Liver (tissue), 10 donors: ENCODE measurements at places on chromosomes 6 and 20. TPM values are rescaled to one million over a fixed set of nuclear protein-coding genes. Genes with fewer than 3 reads are reported as not detected.

The SF3B5 gene
- 51.8 TPM for total RNA-seq

The JPH2 gene
- total RNA-seq: 1.3 TPM

The SLC32A1 gene
- total RNA-seq: not detected

The RAET1L gene
- total RNA-seq: not detected

The SLC12A5 gene
- total RNA-seq: 0.33 TPM

The SCUBE3 gene
- 0.08 TPM for total RNA-seq

The IPCEF1 gene
- total RNA-seq: 2.0 TPM

The OR2H1 gene
- total RNA-seq: not detected

DNA sequence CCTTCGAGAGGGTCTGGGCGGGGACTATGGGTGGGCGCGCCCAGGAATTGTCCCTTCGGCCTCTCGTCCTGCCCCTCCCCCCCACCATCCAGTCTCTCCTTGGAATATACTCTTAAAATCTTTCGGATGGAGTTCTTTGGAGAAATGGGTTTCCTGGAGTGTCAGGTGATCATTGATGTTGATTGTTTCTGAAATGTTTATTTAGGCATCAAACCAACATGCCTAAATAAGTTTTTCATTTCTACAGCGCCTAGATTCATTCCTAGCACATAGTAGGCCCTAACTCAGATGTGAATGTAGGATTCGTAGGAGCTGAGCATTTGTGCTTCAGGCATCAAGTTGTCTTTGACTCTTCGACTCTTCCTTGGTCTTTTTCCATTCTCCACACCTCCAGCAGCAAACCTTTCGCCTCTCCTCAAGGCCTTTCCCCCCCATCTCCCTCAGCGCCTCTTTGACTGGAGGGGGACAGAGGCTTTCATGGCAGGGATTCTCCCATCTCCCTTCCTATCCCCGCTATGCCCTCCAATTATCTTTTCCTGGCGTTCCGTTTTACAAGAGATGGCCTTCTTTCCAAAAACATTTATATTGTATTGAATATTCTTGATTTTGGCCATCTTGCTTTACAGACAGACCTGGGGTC is 610 bp downstream of the CASP8AP2 start:
- H3K36me3 ChIP-seq: no peaks in the 10 kb centered on the region
- H3K4me3 ChIP-seq: peak overlapping the region; percentile 99
- no peak for DNase-seq
- peaks cover 11% of the 10 kb centered on the region for H3K4me1 ChIP-seq
- H3K27ac ChIP-seq: peak overlapping the region; percentile 72

DNA sequence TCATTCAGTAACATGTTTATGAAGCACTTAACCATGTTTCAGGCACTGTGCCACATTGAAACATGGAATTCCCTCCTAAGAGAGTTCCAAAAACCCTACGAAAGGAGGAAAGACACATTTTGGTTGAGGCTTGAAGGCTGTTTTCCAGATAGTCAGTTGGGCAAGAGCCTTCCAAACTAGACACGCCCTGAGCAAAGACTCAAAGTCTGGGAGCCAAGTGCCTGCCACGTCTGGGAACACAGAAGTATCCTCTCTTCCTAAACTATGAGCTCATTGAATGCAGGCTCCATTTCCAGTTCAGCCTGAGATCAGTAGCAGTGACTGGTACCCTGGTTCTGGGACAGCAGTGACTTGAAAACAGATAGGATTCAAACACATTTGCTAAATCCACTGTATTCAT is 74.5 kb upstream of the FAM8A1 start:
- H3K36me3 ChIP-seq: no peaks in the 10 kb centered on the region
- DNase-seq: no peak
- H3K27me3 ChIP-seq: no peaks in the 10 kb centered on the region

DNA sequence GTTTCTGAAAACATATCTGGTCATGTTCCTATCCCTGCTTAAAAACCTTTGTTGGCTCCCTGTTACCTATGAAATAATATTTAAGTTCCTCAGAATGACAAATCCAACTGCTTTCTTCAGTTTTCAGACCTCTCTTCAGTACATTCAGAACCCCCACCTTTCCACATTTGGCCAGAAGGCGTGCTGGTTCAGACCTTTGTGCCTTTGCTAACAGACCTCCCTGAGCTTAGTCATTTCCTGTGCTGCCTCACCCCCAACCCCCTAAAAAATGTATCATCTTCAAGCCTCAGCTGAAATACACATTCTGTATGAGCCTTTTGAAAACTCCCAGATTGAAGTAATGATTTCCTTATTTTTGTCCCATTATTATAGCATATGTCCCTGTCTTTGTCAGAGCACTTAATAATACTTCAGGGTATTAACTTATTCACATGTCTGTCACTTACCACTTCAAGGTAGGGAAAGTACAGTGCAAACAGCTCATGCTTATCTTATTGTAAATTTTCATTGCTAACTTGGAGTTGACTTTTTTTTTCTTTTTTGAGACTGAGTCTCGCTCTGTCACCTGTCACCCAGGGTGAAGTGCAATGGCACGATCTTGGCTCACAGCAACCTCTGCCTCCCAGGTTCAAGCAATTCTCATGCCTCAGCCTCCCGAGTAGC is 19.7 kb downstream of the FAM217A start:
- peaks cover 56% of the 10 kb centered on the region for H3K36me3 ChIP-seq
- H3K4me1 ChIP-seq: no peaks in the 10 kb centered on the region
- H3K27ac ChIP-seq: no peak overlapping the region
- no peaks in the 10 kb centered on the region for H3K27me3 ChIP-seq

DNA sequence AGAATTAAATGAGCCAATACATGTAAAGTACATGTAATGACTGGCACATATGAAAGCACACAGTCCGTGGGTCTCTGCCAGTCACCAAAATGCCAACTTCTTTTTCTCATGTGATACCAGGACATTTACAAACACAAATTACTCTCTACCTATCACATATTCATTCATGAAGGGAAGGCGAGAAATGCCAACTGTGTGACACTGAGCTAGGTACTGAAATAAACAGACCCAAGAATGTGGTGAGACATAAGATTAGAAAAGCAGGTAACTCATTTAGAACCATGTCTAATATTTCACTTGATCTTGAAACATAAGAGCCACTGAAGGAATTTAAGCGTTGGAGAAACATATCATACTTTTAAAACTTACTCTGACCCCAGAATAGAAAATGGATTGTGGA is 41.4 kb downstream of the HBS1L start:
- H3K27me3 ChIP-seq: no peaks in the 10 kb centered on the region
- H3K4me3 ChIP-seq: no peak overlapping the region
- no peak overlapping the region for H3K27ac ChIP-seq
- DNase-seq: no peak
- peaks cover 2% of the 10 kb centered on the region for H3K36me3 ChIP-seq
- H3K4me1 ChIP-seq: peaks cover 11% of the 10 kb centered on the region

- H3K27me3 ChIP-seq: no peaks in the 10 kb centered on the region
- peaks cover 4% of the 10 kb centered on the region for H3K36me3 ChIP-seq
- no peak for DNase-seq
- no peaks in the 10 kb centered on the region for H3K4me1 ChIP-seq
- no peak overlapping the region for H3K27ac ChIP-seq
- no peak overlapping the region for H3K4me3 ChIP-seq
Measured at GRCh38 chr6:84137989-84138575, 89.4 kb downstream of the CEP162 start.

DNA sequence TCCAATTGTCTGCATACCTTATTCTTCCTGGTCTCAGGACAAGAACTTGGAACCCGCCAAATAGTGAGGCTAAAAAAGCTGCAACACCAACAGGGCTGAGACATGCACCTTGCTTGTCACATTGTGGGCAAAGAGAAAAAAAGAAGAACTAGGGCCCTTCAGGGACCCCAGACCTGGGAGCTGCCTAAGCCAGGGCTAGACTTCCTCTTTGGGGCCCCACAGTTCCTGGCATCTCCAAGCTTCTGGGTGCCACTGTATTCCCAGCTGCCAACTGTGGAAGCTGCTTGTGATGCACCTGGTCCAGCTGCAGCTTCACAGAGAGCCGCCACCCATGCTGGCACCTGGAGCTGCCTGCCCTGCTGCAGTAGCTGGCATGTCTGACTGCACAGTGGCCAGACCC is 370.6 kb downstream of the CD83 start:
- no peak overlapping the region for H3K27ac ChIP-seq
- DNase-seq: no peak
- no peak overlapping the region for H3K4me3 ChIP-seq
- H3K4me1 ChIP-seq: no peaks in the 10 kb centered on the region
- H3K36me3 ChIP-seq: no peaks in the 10 kb centered on the region
- no peaks in the 10 kb centered on the region for H3K27me3 ChIP-seq

DNA sequence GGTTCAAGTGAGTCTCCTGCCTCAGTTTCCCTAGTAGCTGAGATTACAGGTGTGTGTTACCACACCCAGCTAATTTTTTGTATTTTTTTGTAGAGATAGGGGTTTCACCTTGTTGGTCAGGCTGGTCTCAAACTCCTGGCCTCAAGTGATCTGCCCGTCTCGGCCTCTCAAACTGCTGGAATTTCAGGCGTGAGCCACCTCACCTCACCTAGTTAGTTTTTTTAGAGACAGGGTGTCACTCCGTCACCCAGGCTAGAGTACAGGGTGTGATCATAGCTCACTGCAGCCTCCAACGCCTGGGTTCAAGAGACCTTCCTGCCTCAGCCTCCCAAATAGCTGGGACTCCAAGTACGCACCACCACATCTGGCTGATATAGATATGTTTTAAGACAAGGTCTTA is 22.9 kb downstream of the SYTL3 start:
- H3K27me3 ChIP-seq: no peaks in the 10 kb centered on the region
- no peak overlapping the region for H3K27ac ChIP-seq
- no peak for DNase-seq
- peaks cover 8% of the 10 kb centered on the region for H3K4me1 ChIP-seq

GRCh38 chr6:38117281-38117680 is 297.8 kb downstream of the ZFAND3 start:
- no peak overlapping the region for H3K4me3 ChIP-seq
- no peak overlapping the region for H3K27ac ChIP-seq
- no peaks in the 10 kb centered on the region for H3K4me1 ChIP-seq
- peaks cover 15% of the 10 kb centered on the region for H3K36me3 ChIP-seq
- DNase-seq: no peak

DNA sequence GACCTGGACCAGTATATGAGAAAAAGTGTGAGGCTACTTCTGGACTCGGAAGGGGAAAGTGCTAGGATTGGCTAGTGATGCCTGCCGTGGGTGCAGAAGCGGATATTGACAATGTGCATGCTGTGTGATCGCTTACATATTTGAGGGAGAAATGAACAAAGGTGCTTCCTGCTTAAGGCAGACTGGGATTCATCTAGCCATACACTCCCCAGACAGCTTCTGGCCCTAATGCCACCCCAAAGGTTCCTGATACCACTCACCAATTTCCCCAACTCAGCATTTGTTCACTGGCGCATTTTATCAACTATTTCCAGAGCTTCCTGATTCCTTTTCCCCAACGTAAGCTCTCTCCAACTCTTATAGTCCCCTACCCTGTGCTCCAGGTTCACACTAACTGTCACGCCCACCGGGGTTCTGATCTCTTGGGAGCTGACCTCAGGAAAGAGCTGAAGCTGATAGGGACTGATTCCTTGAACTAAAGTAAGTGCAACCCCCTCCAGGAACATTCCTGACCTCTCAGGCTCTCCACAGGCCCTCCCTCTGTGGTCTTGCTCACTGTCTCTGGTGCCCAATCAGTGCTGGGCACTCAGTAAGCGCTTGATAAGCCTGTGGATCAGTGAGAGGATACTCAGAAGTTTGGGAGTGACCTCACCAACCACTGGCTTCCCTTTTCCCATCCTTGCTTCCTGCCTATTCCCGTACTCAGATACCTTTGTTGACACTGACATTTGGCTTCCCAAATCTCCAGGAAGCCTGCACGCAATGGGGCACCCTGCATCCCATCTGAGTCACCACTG is 73.3 kb downstream of the MRPL14 start:
- peak overlapping the region; percentile 18 for H3K27ac ChIP-seq
- H3K36me3 ChIP-seq: no peaks in the 10 kb centered on the region
- H3K27me3 ChIP-seq: no peaks in the 10 kb centered on the region
- no peak for DNase-seq
- no peak overlapping the region for H3K4me3 ChIP-seq
- H3K4me1 ChIP-seq: peaks cover 1% of the 10 kb centered on the region

GRCh38 chr6:20085817-20086216 is 126.5 kb downstream of the MBOAT1 start:
- no peaks in the 10 kb centered on the region for H3K36me3 ChIP-seq
- no peak for DNase-seq
- H3K4me1 ChIP-seq: no peaks in the 10 kb centered on the region
- H3K4me3 ChIP-seq: no peak overlapping the region
- H3K27ac ChIP-seq: no peak overlapping the region

DNA sequence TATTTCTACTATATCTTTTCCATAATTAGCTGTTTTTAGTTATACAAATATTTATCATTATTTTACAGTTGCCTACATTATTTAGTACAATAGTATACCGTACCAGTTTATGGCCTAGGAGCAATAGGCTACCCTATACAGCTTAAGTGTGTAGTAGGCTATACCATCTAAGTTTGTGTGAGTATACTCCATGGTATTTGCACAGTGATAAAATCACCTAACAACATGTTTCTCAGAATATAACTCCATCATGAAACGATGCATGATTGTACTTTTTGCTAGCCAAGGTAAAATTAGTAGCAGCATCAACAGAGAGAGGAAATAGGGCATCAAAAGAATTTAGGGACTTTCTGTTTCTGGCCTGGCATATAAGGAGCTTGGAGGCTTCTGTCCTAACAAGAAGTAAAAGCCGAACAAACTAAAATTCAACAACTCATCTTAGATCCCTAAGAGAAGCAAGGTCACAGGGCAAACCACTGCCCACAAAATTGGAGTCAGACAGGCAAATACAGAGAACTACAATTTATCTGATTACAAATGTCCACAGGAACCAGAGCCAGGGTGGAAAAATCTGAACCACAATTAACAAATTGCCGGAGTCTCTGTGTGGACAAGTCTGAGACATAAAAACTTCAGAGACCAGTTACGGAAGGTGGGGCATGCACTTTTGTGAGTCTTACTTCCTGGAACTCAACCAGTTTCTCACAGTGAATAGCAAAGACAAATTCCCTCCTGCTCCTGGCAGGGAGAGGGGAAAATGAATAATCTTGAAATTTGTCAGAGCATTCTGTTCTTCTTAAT is 671.4 kb downstream of the RFPL4B start:
- DNase-seq: no peak
- H3K36me3 ChIP-seq: no peaks in the 10 kb centered on the region
- no peaks in the 10 kb centered on the region for H3K4me1 ChIP-seq
- H3K4me3 ChIP-seq: no peak overlapping the region
- H3K27me3 ChIP-seq: no peaks in the 10 kb centered on the region

GRCh38 chr6:55182016-55182650 is 7.8 kb downstream of the HCRTR2 start:
- H3K27me3 ChIP-seq: peaks cover 3% of the 10 kb centered on the region
- no peak for DNase-seq
- no peaks in the 10 kb centered on the region for H3K36me3 ChIP-seq
- no peak overlapping the region for H3K27ac ChIP-seq

DNA sequence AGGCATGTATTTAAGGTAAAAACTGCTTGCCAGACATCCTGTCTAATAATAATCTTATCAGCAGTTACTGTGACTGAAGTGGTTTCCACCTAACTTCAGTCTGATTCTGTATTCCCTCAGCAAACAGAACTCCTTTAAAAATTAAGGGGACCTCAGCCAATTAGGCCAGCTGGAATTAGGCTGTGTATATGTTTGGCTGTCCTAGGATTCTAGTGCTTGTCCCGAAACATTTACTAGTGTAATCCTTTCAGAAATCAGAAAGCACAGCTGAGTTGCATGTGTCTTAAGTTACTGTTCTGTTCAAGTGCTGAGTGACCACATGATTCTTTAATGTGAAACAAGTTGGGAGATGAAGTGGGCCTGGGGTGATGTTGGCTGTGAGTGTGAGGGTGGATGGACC is 120.9 kb upstream of the SUPT3H start:
- DNase-seq: no peak
- no peak overlapping the region for H3K4me3 ChIP-seq
- no peak overlapping the region for H3K27ac ChIP-seq
- no peaks in the 10 kb centered on the region for H3K4me1 ChIP-seq
- H3K27me3 ChIP-seq: no peaks in the 10 kb centered on the region

- peak overlapping the region; percentile 47 for H3K4me3 ChIP-seq
- peak overlapping the region; percentile 52 for H3K27ac ChIP-seq
- no peak for DNase-seq
- peaks cover 12% of the 10 kb centered on the region for H3K4me1 ChIP-seq
Measured at GRCh38 chr6:12957321-12958051, 240.9 kb downstream of the PHACTR1 start.
